SK-MEL-5 (cell line): ENCODE measurements at places on chromosomes 13 and 19.

DNA sequence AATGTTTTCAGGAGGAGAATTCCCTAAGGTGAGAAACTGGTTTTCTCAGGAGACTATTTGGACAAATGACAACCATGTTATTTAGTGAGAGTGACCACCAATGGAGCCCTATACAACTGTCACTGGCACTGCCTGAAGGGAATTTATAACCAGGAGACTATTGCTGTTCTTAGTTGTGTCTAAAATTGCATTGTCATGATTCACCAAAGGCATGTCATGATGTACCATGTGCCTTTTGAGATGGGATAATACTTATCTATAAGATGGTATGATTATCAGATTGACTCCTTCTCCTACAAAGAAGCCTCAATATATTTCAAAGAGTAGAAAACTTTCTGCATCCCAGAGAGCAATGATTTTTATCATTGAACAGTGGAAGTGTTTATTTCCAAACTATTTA is 739.4 kb upstream of the GPC6 start:
- DNase-seq: no peak

DNA sequence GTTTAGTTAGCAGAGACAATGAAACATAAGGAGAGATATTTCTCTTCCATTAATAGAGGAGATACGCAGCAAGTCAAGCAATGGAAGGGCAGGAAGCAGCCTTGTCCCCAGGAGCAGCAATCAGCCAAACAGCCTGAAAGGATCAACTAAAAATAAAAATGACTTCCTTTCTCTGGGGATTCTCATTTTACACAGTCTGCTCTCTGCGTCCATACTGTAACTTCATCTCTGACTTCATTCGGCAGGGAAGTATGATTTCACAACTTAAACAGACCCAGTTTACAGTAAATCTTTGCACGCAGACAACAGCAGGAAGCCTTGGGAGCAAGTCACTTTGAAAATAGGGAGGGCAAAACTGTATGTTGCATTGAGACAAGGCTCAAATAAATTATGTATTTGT is 826.7 kb downstream of the DIAPH3 start:
- DNase-seq: no peak

DNA sequence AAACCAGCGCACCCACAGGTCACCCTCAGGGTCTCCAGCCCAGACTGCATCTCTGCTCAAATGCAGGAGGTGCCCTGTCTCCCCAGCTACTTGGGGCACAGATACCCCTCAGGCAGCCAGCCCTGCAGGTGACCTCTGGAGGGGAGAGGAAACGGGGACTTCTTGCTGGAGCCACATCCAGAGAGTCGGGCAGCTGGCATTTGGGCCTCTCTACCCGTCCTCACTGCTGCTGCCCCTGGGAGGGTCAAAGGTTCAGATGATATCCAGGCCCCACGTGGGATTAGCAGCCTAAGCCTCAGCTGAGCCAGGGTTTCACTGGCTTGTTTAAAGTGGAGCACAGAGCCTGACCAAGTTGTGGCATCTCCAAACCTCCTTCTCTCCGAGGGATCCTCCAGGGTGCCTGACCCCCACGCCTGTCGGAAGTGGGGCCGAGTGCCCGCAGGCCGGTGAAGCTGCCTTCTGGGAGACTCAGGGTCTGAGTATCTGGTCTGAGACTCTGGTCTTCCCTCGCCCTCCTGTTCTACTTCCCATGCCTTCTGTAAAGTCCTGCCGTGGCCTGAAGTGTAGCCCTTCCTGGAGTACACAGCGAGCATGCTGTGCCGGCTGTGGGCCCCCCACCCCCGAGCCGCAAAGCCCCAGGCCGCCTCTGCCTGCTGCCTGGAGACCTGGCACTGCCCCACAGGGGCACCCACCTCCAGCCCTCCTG is 2.1 kb downstream of the RASA3 start:
- DNase-seq: no peak

DNA sequence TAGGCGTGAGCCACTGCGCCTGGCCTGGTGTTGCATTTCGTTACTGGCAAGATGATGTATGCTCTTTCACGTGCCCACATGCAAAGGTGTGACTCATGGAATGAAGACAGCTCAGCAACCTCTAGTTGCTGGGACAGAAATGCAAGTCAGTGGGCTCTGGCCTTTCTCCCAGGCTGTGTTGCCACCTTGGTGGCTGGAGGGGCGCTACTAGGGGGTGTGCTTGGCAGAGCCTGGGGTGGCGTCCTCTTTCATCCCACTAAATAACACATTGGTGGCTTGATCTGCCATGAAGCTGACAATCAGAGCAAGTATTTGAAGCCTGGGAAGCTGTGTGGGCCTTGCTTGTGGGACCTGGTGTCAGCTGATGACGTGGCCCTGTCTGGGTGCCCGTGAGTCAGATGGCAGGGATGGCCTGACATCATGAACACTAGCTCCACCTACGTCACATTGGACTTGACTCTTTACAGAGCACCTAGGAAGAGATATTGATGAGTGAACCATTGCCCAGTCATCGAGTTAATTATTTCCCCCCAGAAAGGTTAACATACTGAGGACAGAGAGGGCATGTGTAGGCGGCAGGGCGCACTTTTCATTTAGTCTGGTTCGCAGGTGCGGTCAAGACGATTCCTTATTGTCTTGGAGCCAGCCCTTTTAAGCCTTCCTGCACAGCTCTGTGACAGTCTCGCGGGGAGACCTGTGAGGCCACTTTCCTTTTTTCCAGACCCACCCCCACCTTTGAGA is 154.2 kb downstream of the TM9SF2 start:
- DNase-seq: no peak

- no peak for DNase-seq
Measured at GRCh38 chr19:24140099-24140498, 53.1 kb downstream of the ZNF254 start.
